Stimulated activated CD4-positive, alpha-beta T cell treated with anti-CD3 and anti-CD28 coated beads, Interleukin-4, amount 100 ng/mL, for 1 hour (primary cell): ENCODE measurements at places on chromosomes 2 and 18.

DNA sequence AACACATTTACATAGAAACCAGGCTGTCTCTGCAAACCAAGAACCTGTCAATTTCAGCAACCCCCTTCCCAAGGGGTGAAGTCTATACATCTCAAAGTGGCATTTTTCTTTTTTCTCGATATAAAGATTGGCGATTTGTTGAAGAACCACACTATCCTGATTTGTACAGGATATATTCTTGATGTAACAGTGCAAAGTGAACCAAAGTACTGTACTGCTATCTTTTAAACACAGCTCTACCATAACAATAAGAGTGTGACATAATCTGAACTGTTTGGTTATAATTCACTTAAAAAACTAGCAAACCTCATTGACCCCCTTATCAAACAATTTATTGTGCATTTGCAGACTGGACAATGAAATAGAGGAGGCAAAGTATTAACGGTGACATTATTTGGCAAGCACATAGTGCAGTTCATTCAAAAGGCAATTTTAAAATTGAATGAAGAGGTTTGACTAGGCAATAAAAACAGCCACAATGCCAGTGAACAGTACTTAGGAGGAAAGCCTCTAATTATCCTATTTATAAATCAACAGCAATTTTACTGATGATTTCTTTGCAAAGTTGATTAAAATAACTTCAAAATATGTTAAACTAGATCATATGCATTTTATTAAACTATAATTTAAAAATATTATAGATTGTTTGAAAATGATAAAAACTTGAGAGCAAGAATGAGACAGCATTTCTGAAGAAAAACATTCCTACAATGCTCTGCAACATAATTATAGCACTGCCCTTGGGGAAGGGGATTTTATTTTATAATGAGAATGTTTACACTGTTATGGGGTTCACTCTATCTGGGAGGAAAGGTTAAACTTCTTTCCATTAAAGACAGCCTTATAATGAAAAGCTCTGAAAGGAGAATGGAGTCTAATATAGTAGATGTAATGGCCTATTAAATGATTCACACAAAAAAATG is 440.9 kb downstream of the ZEB2 start:
- no peak for DNase-seq

DNA sequence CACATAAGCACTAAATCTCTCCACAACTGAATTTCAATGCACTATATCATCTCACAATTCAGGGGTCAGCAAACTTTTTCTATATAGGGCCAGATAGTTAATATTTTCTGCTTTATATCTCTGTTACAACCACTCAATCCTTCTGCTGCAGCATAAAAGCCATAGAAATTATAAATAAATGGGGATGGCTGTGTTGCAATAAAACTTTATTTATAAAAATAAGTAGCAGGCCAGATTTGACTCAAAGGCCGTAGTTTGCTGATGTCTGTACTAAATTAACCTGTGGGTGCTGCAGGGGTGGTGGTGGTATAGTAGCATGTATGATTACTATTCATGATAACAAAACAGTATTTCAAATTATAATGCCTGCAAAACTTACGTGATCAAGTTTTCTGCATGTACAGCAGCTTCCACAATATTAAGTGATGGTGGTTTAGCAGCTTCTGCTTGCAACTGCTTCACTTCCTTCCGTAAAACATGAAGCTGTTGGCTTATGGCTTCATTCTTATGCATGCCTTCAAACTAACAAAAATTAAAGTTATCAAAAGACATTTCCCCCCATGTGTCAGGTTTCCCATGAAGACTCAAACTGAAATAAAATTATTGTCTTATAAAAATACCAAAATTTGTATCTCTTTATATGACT is 64.1 kb downstream of the SIGLEC15 start:
- no peak for DNase-seq

DNA sequence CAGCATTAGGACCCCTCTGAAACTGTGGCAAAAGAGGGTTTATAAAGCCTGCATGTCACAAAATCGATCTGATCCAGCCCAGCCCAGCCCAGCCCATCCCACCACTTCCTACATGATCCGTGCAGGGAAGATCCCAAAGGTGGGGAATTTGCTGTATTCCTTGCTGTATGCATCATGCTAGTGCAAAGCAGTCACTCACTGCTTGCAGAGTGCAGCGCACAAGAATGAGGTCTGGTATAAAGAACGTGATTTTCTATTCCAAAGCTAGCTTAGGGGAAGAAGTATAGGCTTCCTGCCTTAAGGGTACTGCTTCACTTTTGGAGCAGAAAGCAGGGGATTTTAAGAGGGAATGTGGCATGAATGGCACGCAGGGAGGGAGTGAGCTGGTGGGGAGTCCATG is 18.9 kb upstream of the SERPINB11 start:
- no peak for DNase-seq

- no peak for DNase-seq
Observed at GRCh38 chr18:21069468-21069867, 42.1 kb downstream of the ROCK1 start.

DNA sequence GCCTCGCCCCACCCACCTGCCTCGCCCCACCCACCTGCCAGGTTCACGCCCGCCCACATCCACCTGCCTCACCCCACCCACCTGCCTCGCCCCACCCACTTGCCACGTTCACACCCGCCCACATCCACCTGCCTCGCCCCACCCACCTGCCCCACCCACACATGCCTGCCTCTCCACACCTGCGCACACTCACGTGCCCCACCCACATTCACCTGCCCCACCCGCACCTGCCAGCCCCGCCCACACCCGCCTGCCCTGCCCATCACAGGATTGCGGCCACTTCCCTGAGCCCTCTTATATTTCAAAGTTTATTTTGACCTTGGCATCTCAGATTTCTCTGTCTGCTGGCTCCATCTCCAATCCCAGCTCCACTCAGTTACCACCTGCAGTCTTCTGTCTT is 217.5 kb upstream of the SOX11 start:
- DNase-seq, result no peak

DNA sequence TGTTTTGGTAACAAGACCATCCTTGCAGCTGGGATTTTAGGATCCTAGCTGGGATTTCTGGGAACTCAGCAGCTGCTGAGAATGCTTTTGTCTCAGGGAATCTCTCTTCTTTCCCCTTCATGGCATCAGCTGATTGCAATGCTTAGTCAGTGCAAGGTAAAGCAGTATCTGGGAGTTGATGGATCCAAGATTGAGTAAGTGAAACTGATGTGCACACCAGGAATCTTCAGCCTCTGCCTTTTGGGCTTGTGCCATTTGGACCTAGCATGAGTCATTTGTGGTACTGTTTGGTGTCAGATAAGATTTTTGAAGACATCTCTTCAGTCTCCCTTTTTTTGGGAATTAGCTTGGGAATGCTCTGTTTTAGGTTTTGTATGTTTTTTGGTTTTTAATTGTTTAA is 363.3 kb upstream of the TFPI start:
- DNase-seq, result no peak

DNA sequence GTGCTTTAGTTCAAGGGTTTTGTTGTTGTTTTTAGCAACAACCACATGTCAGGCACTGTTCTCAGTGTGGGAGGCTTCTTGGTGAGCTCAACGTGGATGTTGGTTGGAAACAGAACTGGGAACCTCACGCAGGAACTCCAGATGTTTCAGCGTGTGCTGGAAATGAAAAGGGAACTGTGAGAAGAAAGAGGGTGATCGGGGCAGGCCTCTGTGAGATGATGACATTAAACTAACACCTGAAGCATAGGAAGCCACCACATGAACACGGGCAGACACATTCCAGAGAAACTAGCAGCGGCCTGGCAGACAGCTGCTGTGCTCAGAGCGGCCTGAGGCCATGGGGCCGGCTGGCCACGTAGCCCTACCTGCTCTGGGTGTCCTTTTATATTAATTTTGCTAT is 66.4 kb downstream of the COA5 start:
- DNase-seq, result no peak

- DNase-seq, result peak; percentile 34
Observed at GRCh38 chr2:118223992-118224894, 136.0 kb downstream of the INSIG2 start.

- no peak for DNase-seq
Observed at GRCh38 chr2:172615727-172616261, 59.9 kb downstream of the PDK1 start.

- DNase-seq, result no peak
Observed at GRCh38 chr2:88642278-88642677, 15.0 kb upstream of the EIF2AK3 start.

DNA sequence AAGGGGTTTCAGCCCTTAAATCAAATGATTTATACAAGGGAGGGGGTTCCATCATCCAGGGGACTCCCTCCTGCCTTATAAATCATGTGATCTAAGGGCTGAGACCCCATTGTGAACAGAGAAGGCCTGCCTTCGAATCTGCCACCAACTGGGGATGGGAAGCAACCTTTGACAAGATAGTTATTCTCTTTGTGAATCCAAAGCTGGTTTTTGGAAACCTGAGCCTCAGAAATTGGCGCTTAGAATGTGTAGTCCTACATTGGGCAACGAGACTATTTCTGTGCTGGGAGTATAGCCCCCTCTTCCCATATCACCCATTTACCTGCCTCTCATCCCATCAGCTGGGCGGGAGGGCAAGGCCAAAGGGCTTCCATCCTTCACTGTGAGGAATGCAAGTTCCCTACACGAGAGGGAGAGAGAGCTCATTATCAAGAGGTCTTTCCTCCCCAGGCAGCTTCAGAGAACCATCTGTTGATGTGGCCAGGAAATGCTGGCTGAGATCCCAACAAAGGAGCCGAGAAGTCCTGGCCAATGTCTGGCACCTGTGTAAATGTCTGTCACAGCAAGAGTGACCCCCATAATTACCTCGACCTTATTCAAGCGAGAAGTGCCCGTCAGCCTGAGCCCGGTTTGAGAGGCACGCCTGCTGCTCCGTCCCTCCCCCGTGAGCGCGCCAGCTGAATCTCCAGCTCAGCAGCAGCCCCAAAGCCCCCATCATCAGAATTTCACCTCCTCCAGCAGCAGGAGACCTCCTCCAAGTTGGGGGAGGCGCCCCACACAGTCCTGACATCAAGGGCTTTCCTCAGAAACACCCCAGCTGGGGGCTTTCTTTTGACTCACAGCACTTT is 48.4 kb upstream of the APCDD1 start:
- no peak for DNase-seq

DNA sequence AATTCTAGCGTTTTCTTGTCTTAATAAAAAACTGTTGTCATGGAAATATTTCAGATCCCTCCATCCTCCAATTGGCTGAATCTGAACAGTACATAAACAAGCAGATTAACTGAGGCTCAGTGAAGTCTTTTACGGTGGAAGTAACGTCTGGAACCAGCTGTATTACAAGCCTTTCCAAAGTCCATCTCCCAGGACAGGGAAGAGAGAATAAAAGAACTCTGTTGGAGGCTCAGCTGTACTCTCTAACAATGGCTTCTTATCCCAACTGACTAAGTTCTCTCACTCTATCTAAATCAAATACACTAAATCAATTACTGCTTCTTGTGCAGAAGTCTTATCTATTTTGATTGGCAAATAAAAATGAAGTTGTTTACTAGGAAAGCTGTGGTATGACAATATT is 19.9 kb upstream of the NEDD4L start:
- no peak for DNase-seq

GRCh38 chr2:96329456-96329855 is 4.3 kb downstream of the ITPRIPL1 start:
- DNase-seq, result no peak

- no peak for DNase-seq
Observed at GRCh38 chr2:108189316-108189715, 50.5 kb upstream of the SULT1C3 start.

- DNase-seq, result no peak
Observed at GRCh38 chr2:98730707-98731040, 258 bp downstream of the MGAT4A start.

GRCh38 chr18:23958036-23958435 is 56.5 kb upstream of the TTC39C start:
- DNase-seq, result no peak
